ENCODE measurements at places on chromosomes 5 and 9. TPM values are rescaled to one million over a fixed set of nuclear protein-coding genes. Genes with fewer than 3 reads are reported as not detected.

Gene C5orf22
- total RNA-seq, result 17.4 TPM

Gene PCDHA7
- total RNA-seq, result 0.35 TPM

Gene RNF208
- 5.3 TPM for total RNA-seq

Gene GRPEL2
- 11.4 TPM for total RNA-seq

Gene CAVIN4
- 0.40 TPM for total RNA-seq

Gene FBN2
- 19.4 TPM for total RNA-seq

Gene PRLR
- 0.16 TPM for total RNA-seq
